ENCODE measurements at places on chromosomes 6 and 20.

DNA sequence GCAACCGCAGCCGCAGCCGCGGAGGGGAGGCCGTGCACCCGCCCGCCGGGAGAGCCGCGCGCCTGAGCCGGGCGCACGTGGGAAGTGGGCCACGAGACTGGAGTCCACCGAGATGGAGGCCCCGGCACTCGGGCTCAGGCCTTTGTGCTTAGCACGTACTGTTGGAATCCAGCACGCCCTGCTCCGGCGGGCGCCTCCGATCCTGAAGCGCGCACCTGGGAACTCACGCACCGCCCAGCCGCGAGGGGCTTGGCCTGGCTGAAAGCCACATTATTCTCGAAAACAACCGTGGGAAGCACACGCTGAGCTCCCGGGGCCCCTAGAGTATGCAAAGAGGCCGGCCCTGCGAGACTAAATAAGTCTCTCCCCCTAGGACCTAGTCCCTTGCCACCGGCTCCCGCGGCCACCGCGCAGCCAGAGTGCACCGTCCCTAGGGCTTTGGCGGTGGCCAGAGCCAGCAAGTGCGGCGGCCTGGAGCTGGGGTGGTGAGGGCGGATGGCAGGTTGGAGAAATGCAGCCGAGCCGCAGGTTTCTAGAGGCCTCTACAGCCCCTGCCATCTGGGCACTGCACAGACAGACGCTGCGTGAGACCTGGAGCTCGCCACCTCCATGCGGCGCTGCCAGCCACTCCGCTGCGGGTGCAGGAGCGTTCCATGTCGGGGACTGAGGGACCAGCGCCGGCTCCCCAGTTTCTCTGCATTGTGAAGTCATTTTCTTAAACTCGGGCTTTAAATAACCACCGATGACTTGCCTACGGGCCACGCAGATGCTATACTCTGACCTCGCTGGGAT is 42.0 kb upstream of the LY86 start:
- no peak for DNase-seq

DNA sequence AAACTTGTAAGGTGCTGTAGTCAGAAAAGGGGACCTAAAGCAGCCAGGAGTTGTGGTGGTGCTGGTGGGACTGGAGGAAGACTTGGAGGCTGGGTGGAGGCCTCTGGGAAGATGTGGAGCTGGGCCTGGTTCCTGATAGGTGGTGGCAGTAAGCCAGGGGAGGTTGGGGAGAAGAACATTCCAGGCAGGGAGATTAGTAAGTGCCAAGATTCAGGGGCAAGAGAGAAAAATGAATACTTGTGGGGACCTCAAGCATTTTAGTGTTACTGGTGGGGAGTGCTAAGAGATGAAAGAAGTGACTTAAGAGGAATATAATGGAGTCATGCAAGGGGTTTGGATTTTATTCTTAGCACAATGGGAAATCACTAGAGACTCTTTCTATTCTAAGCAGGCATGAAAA is 79.0 kb upstream of the B3GAT2 start:
- peak; percentile 9 for DNase-seq

- DNase-seq, result no peak
Measured at GRCh38 chr6:43644940-43645612, at the start of gene RSPH9. Gene RSPH9 (plus strand): TSS chr6:43645036. CDS start chr6:43645099, 63 bp downstream.

GRCh38 chr20:13009682-13010406 is 1.1 kb downstream of the SPTLC3 start:
- DNase-seq, result peak; percentile 99

- DNase-seq, result no peak
Measured at GRCh38 chr6:169801396-169802160, 50.2 kb downstream of the ERMARD start.

DNA sequence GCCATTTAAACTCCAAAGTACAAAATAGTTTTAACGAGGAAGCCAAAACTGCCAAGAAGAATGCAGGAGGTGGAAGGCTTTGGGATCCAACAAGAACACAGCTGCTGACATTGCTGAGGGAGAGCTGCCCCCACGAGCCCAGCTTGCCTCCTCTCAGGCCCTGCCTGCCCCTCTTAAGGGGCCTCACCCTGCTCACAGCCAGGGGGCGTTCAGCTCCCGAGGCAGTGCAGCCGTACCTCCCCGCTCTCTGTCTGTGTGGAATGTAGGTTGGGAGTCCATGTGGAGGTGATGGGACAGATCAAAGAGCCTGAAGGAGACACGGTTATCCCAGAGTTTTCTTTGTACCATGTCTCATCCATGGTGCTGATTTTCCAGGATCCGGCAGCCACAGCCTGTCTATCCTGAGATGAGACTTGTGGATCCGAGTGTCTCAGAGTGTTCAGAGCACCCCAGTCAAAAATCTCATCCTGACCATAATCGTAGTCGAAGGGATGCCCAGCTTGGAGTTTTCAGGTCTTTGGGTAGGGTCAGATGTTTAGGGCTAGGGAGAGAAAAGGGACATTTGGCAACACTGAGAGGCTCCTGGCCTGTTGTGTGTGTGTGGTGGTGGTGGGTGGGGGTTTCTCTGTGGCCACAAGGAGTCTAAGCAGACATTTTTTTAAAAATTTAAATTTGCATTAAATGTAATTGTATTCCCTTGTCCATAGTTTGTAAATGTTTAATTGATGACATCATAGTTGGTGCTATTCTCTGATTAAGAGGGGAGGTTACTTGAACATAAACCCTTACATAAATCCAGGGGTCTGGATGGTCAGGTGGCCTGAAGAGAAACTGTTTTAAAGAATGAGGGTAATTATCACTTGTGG is 111.4 kb upstream of the CLDN20 start:
- no peak for DNase-seq

DNA sequence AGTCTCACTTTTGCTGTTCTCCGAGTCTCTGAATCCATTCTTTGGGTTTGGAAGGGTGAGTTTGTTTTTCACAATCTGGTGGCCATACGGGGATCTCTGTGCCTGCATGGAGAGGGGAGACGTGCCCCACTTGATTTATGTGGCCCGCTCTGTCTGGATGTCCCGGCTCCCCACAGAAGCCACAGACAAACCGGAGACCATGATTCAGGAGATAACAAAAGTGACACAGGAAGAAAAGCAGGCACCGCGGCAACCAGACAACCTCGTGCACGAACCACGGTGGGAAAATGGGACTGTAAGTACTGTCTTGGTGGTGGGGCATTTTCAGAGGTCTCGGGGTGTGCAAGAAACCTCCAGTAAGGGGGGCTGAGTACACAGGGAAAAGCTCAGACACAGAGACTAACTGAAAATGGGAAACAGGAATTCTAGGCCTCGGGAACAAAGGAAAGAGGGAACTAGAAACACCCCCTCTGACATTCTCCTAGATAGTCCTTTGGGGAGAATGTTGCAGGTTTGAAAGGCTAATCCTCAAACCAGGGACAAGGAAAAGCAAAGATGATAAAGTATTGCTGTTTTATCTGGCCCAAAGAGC is 22.1 kb upstream of the ZNF318 start:
- DNase-seq, result no peak

DNA sequence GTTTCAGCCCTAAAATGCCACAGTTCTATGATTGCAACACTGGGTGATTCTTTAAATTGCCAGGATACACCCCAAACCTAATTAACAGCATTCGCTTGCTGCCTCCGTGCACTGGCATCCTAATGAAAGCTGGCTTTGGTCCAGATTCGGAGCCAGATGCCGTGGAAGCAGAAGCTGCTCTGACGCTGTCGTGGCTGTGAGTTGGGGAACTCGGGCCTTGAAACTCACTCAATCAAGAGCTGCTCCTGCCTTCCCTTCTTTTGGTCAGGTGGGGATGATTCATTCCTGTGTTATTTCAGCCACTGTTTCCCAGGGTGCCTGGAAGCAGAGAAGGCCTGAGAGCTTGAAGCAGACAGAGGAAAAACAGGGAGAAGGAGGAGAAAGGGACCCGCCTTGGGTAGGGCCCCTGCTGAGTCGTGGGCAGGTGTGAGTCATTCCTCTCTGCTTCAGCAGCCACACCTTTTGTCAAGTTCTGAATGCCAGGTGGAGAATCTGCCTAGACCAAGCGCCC is 36.2 kb upstream of the DSP start:
- DNase-seq, result peak; percentile 46

GRCh38 chr20:24489631-24490260 is 20.3 kb downstream of the SYNDIG1 start:
- DNase-seq, result no peak

GRCh38 chr20:3203315-3204123 is 963 bp downstream of the DDRGK1 start:
- no peak for DNase-seq

- DNase-seq, result peak; percentile 59
Measured at GRCh38 chr6:163956571-163957407, 542.3 kb downstream of the QKI start.

- no peak for DNase-seq
Measured at GRCh38 chr6:51077821-51078518, 259.3 kb downstream of the TFAP2B start.

- DNase-seq, result no peak
Measured at GRCh38 chr6:143570147-143570853, 58.8 kb upstream of the FUCA2 start.

DNA sequence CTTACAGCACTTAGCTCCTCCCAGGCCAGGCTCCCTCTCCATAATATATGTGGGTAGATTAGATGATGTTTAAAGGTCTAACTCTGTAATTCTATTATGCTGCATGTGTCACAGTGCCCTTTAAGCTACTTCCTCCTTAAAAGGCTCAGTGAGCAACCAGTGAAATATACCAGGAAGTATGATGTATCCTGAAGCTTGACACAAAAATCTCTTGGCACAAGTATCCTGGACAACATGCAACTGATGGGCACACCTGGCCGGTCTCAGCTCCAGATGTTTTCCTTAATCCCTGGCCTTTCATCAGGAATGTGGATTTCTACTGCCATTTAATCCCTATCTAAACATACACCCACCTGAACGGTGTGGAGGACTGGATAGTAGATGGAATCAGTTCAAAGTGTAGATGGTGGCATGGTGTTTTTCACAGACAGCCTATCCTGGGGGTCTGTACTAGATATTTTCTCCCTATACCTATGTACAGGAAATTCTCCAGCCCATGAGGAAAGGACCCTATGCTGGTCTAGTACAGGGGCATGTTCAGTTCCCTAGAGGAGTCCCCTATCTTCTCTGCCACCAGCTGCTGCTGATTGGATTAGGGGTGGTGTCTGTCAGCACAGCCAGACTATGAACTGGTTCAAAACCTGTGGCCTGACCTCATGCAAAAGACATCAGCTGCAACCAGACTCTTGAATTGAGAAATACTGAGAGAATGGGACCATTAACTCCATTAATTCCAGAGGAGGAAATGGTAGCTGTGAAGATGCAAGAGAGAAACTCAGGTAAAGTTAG is 59.4 kb upstream of the CITED2 start:
- DNase-seq, result no peak

DNA sequence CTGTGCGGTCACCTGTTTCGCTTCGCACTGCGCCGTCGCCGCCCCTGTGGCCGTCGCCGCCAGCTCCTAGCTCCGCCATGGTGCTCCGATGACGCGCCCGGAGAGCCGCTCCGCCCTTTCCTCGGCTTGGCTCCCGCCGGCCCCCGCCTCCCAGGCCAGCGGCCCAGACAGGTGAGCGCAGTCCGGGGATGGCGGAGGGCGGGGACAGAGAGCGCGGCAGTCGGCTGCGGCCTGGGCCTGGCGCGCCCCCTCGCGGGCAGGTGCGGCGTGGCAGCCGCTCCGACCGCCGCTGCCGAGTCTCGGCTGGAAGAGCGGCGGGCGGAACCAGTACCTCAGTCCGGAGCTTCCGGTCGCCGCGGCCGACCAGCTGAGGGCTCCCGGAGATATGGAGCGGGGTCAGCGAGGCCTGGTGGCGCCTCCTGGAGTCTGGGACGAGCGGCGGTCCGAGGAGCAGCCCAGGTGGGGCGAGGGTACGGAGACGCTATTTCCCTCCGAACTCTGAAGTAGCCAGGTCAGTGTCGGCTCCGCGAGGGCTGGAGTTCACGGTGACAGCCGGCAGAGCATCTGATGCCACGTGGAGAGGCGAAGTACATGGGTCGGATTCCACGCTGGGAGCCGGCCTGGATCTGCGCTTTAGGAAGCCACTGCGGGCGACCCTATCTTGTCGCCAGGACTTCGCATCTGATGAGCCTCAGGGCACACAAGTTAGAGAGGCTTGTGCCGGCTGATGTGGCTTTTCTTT is at the start of gene MAP7:
MAP7 (minus strand) TSS at position 93 of the 742 bp plus-strand sequence; CDS start at position 79, 14 bp downstream.
- DNase-seq, result no peak

DNA sequence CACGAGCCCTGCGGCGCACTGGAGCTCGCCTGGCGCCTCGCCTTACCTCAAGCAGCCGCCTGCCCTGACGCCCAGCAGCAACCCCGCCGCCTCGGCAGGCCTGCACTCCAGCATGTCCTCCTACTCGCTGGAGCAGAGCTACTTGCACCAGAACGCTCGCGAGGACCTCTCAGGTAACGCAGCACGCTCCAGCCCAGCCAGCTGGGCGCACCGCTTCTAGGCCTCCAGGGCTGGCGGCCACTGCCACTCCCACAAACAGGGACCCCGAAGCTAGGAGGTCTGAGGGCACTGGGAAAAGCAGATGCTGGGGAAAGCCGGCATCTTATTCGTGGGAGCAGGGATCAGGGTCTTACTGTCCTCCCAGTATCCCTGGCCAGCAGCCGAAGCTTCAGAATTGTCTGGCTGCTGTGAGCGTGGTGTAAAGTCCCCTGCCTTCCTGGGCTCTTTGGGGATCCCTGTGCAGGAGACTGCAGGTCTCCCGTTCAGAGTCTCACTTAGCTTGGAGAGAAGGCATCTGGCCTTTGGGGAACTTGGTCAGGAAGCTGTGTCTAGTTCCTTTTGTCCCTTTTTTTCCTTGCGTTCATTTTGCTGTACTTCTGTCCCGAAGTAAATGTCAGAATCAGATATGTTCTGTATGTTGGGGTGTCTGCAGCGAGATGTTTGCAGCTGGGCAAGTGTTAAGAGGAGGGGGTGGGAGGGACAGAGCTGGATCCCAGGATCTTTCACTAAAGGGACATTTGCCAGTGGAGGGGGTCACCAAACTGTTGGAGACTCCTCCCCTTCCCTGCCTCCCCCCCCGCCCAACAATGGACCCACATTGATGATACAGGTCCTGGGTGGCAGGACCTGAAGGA is 1.8 kb downstream of the FOXF2 start:
- DNase-seq, result no peak

GRCh38 chr6:36852481-36853147 is 13.4 kb upstream of the CPNE5 start:
- no peak for DNase-seq

GRCh38 chr6:37538107-37538506 is 38.4 kb upstream of the CCDC167 start:
- no peak for DNase-seq

GRCh38 chr6:166511316-166511715 is 75.2 kb downstream of the RAMACL start:
- no peak for DNase-seq

GRCh38 chr6:45991189-45991588 is 24.5 kb downstream of the CLIC5 start:
- DNase-seq, result no peak

- DNase-seq, result no peak
Measured at GRCh38 chr6:112288475-112288874, 34.1 kb upstream of the LAMA4 start.

GRCh38 chr6:140684776-140685550 is 1310.5 kb upstream of the CITED2 start:
- DNase-seq, result no peak

GRCh38 chr20:60782959-60783625 is 469.0 kb upstream of the CDH4 start:
- DNase-seq, result no peak

Data from astrocyte of the cerebellum (primary cell).